Hindlimb muscle (tissue), 1 donor: ENCODE measurements at places on chromosomes 3 and 15. TPM values are rescaled to one million over a fixed set of nuclear protein-coding genes. Genes with fewer than 3 reads are reported as not detected.

Gene EPHA3
- 26.9 TPM for polyA plus RNA-seq

Gene DTWD1
- 23.7 TPM for polyA plus RNA-seq

Gene NKIRAS1
- polyA plus RNA-seq = 14.7 TPM

Gene CELSR3
- polyA plus RNA-seq = 0.36 TPM

Gene PLA1A
- polyA plus RNA-seq = 0.27 TPM

GRCh38 chr3:169405076-169405475 lies 258.4 kb downstream of the MECOM start:
- no peak for DNase-seq

GRCh38 chr15:85598219-85598618 lies 196.5 kb downstream of the KLHL25 start:
- DNase-seq = no peak

DNA sequence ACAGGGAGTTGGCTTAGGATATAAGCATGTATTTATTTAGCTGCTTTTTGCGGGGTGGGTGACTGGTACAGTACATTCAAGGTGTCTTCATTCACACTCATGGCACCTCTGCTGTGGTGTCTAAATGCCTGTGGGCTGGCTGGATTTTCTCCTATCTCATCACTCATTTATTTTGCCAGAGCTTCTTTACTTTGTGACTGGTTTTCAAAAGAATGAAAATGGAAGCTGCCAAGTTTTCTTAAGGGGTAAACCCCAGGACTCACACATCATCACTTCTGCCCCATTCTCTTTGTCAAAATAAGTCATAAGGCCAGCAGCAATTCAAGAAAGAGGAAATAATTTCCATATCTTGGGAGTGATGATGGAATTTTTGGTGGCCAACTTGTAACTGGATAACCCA lies 493.4 kb upstream of the ALCAM start:
- no peak for DNase-seq

DNA sequence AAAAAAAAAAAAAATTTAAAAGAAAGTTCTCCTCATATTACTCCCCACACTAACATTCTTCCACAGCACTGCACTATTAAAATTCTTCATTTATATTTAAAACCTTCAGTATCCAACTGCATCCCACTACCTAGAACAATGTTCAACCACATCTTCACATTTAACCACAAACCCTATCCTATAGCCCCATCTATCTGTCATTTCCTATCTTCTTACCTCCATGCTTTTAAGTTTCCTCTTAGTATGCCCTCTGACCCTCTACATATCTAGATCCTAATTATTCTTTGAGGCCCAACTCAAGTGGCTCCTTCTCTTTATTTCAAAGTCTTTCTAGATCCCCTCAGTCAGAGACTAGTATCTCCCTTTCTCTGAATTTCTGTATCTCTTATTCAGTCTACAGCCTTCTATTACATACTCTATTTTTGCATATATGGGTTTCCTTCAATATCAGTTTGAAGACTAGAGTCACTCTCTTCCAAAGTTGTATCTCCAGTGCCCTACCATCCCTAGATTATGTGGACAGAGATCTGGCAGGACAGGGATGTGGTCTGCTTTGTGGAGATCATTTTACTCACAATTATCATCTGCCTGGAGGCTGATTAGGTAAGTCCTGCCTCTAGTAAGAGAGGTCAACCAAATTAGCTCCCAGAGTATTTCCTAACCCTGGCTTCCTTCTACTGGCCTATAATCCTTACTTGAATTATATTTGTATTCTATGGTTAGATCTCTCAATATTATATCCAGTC lies 1.4 kb downstream of the CIAO2A start:
- DNase-seq = no peak

GRCh38 chr3:127544192-127544802 lies 46.2 kb downstream of the TPRA1 start:
- DNase-seq = peak; percentile 54

GRCh38 chr15:80401456-80401855 lies 2.7 kb upstream of the ARNT2 start:
- DNase-seq = no peak

GRCh38 chr3:97882975-97883598 lies 61.3 kb downstream of the CRYBG3 start:
- DNase-seq = no peak

DNA sequence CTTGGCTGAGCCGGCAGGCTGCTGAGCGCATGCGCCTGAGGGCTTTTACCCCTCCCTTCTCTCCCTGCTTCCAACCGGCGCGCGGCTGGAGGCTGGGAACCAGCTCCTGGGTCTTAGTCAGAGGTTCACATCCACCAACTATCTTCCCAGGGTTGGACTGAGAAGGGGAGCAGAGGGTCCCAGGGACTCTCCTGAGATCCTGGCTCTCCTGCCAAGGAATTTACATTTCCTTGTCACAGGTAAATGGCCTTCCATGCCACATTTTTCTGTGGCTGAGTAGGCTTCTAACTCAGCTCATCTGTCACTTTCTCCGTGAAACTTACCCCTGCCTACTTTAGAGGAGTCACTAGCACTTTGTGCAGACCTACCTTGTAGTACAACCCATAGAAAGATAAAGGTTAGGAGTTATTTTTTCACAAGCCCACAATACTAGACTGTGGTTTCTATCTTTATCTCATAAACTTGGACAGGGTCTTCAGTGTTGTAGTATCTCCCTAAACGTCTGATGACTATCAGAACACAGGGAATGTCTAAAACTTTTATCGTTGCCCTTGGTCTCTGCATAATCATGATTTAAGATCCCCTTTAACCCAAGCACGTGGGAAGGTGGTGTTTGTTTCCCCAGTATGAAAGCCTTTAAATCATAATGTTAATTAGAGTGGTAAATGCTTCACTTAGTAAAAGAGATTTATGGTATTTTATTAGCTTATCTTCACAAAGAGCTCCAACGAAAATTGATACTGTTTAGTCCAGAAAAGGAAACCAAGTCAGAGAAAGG lies 638 bp upstream of the TBC1D5 start:
- DNase-seq = no peak

DNA sequence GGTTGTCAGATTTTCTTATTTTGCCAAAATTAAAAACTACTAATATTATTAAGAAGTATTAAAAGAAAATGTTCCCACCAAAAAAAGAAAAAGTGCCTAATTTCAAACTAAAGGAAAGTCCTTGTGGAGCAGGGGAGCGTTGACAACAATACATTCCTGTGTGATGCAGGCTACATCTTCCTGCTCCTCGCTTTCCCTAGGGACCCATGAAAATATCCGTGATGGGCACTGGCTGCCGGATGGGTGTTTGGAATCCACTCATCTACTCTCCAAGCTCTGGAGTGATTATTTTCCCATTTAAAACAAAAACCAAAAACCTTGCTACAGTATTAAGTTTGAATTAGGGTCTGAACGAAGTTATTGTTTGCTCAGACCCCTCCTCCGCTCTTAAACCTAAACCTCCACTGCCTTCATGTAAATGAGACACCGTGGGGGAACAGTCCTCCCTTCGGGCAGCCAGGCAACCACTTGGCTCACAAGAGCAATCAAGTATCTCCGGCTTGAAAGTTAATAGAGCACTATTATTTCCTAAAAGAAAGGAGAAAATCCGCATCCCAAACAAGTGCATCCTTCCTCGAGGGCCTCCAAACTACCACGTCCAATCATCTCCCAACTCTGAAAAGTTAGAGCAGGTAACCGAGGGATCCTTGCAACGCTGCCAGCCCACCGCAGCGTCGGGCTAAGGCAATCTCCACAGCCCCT lies 1.5 kb downstream of the ITGB5 start:
- DNase-seq = no peak

DNA sequence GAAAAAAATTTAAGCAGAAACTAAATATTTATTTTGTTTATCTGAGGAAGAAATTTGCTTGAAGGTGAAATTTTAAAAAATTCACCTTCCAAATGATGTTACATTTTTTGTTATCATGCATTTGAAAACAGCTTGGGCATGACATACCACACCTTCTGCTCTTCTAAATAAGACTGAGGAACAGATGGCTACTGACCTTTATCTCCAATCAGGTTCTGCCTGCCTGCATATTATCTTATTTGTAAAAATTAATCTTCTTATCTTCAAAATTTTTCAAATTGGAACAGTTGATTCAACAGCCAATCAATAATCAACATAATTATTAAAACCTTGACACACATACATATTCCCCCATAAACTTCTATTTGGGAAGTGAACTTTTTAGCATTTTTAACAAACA lies 641.8 kb upstream of the ZNF385D start:
- no peak for DNase-seq

DNA sequence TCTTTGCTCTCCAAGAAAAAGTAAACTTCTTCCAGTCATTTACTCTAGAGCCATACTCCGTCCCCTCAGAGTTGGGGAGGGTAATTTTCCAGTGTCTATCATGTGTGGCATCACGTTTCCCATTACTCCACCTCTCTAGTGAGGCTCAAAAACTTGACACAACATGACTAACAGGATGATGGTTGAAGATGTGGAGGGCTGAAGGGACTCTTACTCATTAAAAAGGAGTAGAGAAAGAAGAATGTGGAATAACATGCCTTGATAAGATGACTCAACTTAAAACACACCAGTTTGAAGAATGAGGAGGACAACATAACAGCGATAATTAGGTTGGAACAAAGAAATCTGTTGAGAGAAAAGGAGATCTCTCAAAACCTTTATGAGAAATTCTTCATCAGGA lies 894.3 kb downstream of the OTOL1 start:
- no peak for DNase-seq
